ENCODE measurements at places on chromosomes 12 and 14.

GRCh38 chr12:88307961-88308360 is 165.9 kb downstream of the TMTC3 start:
- no peak for DNase-seq

DNA sequence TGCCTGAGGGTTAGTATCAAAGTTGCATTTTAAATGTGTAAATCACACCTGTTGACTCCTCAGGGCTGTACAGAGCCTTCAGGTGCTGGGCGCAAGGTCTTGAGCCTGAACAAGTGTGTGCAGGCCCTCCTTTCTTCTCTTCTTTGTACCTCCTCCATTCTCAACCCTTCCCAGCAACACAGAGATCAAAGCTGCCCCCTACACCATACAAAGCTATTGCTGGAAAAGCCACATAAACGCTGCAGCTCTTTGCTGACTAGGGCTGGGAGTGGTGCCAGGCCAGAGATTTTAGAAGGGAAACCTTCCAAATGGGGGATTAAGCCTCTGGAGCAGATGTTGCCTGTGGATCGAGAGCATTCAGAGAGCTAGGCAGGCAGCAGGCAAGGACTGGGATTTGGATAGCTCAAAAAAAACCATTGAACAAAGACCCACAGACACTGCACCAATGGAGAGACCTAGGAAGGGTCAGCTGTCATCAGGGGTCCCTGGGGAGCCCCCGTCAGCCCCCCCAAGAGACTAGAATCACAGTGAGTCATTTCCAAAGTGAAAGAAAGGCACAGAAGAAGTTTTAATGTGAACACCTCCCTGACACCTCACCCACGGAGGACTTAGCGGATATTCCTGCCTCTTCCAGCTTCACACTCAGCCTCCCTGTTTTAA is 18.2 kb upstream of the SUSD6 start:
- DNase-seq = no peak

GRCh38 chr14:99781853-99782610 is 11.2 kb upstream of the EML1 start:
- DNase-seq = no peak

GRCh38 chr12:6724409-6724797 is 557 bp downstream of the COPS7A start:
- peak; percentile 25 for DNase-seq

- no peak for DNase-seq
Observed at GRCh38 chr12:44976246-44976645, 74.7 kb downstream of the DBX2 start.

GRCh38 chr12:53990311-53991076 is 5.5 kb downstream of the HOXC10 start:
- no peak for DNase-seq

- DNase-seq = no peak
Observed at GRCh38 chr12:62522984-62523383, 56.4 kb downstream of the MON2 start.

- no peak for DNase-seq
Observed at GRCh38 chr14:30608533-30609006, 13.5 kb upstream of the SCFD1 start.

GRCh38 chr14:93041830-93042229 is 73.9 kb downstream of the ITPK1 start:
- DNase-seq = no peak

DNA sequence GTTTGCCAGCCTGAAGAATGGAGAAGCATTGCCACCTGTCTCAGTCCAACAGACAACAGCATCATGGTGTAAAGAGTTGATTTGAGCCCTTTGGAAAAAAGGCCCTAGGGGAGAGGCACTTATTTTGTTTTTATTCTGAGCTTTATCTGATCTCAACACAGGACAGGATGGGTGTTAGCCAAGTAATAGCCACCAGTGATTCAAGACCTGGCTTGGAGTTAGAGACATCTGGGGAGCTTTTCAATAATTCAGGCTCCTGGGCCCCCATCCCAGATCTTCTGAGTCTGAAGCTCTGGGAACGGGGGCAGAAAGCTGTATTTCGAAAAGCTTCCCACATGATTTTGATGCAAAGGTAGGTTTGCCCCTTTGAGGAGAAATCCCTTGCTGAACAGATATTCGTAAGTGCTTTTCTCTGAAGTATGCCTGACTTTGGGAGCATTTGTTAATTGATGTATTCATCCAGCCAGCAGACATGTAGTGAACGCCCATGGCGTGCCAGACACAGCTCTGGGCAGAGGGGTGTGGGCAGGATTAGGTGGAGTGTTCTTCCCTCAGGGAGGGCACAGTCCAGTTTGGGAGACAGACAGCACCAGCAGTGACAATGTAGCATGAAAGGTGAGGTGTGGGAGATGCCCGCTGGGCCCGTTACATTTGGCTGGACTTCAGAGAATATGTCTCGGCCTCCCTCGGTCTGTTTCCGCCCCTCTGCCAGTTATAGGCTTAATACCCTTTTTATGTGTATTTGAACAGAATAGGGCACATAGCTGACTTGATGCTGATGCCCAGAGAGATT is 72.5 kb downstream of the TSPAN9 start:
- DNase-seq = no peak

DNA sequence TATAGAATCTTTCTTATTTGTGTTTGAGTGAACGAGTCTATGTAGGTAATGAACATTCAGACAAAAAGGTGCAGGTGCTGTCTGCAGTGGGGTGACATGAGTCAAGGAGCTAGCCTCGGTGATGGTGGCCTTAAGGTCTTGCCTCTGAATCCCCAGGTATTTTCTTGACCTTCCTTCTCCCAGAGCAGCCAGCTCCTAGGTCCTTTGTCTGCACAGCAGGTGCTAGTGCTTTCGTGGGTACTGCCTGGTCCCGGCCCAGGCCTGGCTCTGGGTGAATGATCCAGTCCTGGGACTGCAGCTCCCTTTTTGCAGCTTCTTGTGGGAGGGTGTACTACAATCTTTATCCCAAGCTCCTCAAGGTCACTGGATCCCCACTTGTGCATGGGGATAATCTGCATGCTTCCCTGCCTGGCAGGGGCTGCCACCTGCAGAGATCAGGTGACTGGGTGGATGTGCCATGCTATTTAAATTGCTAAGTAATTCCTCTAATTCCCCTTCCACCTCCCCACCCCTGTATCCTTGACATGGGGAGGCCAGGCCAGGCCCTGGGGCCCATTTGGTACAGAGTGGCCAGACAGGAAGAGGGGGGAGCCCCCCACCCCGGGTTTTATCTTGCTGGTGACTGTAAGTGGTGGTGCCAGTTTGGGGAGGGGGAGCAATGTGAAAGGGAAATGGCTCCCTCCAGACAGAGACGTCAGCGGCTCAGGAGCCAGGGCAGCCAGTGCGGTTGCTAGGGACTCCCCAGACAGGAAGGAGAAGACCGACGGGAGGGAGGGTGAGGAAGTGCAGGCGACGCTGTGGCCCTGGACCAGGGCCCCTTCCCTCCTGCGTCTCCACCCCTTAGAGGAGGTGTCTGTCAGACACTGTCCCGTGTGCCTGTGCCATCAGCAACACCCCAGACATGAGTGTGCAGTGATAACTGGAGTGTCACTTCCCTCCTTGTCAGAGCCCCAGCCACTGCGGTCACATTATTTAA is 6.7 kb downstream of the VASH1 start:
- DNase-seq = no peak

GRCh38 chr12:52323416-52324152 is 2.4 kb upstream of the KRT83 start:
- no peak for DNase-seq

- no peak for DNase-seq
Observed at GRCh38 chr14:30016002-30016401, 88.4 kb upstream of the PRKD1 start.
